Myocyte (in vitro differentiated cells): ENCODE measurements at places on chromosomes 4 and X.

DNA sequence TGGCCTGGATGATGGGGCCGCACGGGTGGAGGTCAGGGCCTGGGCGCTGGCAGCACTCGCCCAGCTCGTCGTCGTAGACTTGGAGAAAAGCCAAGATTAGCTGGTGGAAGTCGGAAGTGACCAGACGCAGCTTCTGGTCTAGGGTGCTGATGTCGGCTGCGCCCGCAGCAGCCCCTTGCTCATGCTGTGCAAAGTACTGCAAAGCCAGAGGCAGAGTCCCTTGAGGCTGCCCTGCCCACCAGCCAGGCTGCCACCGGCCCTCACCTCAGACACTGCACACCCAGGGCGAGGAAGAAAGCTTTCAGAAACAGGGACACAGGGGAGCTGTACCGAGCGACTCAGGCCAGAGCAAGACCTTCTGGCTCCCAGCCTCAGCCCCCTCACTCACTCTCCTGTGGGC is 9.7 kb upstream of the TREX2 start:
- no peak for DNase-seq

GRCh38 chrX:87616371-87616770 is 98.8 kb downstream of the KLHL4 start:
- DNase-seq, result no peak

GRCh38 chr4:82437285-82438005 is 7.1 kb downstream of the ENOPH1 start:
- DNase-seq, result no peak

DNA sequence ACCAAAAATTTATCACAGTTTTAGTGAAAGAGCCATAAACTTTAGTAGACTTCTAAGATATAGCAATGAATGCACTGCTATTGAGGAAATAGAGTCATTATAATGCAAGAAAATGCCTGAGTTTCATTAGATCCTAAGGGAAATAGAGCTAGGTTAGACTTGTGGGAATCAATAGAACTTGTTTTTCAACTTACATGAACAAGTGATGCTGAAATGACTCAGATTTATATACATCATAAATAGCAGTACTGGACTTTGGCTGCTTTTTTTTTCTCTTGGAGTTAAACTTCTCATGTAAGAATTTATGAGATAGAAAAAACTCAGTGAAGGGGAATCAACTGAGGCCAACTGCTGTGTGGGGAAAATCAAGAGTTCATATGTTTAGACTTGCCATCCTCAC is 216.5 kb upstream of the AADAT start:
- no peak for DNase-seq

DNA sequence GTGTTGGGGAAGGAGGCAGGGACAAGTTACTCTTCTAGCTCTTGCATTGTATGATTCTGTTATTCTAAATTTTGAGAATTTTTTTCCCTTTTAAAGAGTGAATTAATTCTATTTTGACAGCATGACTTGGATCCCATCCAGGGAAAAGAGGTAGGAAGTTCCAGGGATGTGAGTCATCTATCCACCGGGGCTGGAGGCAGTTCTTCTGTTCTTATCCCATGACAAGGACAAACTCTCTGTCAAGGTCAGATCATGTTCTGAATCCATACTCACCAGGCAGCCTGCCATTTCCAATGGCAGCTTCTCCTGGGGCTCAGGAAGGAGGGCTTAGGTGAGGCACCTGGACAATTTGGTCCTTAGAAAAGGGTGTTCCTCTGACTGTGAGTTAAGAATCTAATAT is 132.0 kb upstream of the MED14 start:
- no peak for DNase-seq

DNA sequence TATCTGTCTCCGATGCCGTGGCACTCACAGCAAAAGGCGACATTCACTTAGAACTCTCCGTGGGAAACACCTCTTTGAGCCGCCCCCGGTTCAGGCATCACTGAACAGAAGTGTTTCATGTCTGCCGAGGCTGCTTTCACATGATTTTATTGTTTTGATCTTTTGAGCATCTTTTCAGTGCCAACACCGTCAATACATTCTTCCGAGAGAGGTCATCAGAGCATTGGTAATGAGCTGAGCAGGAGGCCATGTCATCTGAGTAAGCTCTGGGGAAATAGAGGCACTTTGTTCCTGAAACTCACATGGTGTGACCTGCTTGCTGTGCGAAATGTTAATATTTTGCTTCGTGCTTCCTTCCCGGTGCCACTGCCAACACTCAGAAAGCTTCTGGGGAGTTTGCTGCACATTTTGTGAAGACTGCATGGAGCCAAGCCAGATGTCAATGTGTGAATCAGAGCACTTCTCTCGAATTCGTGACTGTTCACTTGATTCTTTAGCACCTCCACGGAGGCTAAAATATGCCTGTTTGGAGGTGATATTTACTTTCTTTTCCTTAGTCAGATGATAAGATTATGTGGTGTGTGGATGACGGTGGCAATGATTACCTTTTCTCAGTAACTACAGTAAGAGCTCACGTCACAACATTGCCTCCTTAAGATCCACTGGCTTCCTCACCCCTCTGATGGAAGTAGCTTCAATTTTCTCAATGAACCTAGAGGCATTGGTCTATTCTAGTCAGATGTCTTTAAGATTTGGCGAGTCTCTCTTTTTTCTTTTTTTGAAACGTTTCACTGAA is 222.3 kb upstream of the HS3ST1 start:
- DNase-seq, result peak; percentile 4

GRCh38 chr4:73396993-73397972 is 6.8 kb upstream of the ALB start:
- no peak for DNase-seq

- DNase-seq, result no peak
Measured at GRCh38 chr4:109164011-109164410, 138.4 kb downstream of the COL25A1 start.

GRCh38 chrX:42680666-42681065 is 97.3 kb downstream of the PPP1R2C start:
- peak; percentile 16 for DNase-seq

DNA sequence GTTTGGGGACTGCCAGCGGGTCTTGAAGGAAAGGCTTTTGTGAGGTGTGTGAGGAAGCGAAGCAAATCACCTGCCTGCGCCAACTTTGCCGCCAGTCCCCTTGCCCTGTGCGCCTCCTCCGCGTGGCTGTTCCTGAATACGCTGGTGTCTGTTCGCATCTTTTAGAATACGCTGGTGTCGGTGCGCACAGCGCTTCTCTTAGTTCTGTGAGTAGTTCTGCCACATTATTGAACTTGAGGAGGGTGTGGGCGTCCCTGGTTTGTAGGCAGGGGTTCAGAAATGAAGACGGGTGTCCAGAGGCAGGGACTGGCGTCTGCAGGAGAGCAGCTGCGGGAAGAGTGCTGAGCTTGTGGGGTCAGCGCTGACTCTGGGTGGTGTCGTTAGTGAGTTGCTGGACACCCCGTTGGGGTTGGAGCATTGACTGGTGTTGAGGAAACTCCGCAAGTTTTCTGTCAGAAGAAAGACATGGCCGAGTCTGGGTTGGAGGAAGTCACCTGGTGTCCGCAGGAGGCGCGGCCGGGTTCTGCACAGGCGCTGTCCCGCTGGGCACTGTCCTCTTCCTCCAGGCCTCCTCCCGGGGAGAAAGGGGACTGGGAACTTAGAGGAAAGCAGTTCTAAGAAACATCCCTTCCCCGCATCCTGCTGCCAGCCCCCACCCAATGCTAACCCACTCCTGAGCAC is 930 bp downstream of the ZNF718 start:
- peak; percentile 17 for DNase-seq
